Astrocyte (in vitro differentiated cells and primary cell): ENCODE measurements at places on chromosomes 12 and 14. TPM values are rescaled to one million over a fixed set of nuclear protein-coding genes. Genes with fewer than 3 reads are reported as not detected.

The NYNRIN gene
- total RNA-seq = 25.4 and 32.0 TPM in 2 replicates

The LRRIQ1 gene
- total RNA-seq = 1.5 and 1.9 TPM in 2 replicates

The AQP2 gene
- total RNA-seq = not detected in 2 replicates

The WNT1 gene
- total RNA-seq = not detected in 2 replicates

The PLCZ1 gene
- not detected in 2 replicates for total RNA-seq

The TMCC3 gene
- total RNA-seq = 2.8 and 3.5 TPM in 2 replicates

The GDF11 gene
- total RNA-seq = 25.3 and 28.9 TPM in 2 replicates

The TAS2R7 gene
- not detected in 2 replicates for total RNA-seq

The COL2A1 gene
- 11.2 and 20.3 TPM in 2 replicates for total RNA-seq

The OSGEP gene
- total RNA-seq = 18.3 and 23.0 TPM in 2 replicates

GRCh38 chr12:108538616-108539195 is 22.3 kb downstream of the SART3 start:
- DNase-seq = no peak

DNA sequence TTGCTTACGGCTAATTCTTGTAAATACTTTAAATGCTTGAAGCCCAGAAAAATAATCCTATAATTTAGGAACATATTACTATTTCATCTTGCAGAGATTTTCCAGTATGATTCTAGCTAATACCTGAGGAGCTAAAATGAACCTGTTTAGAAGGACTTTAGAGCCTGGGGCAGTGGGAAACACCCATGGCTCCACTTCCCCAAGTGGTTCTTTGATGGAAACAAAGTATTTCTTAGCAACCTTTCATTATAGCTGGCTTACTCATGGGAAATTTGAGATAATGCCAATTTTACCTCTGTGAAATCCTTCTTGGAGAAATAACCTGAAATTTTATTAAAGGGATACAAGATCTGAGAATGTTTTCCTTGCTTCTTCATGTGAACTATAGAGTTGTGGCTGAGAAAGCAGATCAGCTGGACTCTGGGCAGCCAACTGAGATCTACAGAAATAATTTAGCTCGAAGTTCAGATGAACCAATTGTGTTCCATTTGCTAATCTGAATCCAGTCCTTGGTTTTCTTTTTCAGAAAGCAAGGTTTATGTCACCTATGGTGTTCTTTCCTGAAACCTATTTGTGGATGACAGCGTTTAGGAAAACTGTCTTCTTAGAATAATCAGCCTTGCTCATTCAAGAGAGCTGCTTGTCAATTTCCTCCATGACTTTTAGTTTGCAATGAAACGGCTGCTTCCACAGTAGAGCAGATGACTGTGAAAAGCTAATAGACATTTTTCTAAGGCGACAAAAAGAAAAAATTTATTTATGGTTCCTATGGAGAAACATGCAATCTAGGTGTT is 141.8 kb upstream of the CPM start:
- no peak for DNase-seq

- DNase-seq = no peak
Measured at GRCh38 chr12:105704787-105705186, 374.3 kb downstream of the C12orf75 start.

DNA sequence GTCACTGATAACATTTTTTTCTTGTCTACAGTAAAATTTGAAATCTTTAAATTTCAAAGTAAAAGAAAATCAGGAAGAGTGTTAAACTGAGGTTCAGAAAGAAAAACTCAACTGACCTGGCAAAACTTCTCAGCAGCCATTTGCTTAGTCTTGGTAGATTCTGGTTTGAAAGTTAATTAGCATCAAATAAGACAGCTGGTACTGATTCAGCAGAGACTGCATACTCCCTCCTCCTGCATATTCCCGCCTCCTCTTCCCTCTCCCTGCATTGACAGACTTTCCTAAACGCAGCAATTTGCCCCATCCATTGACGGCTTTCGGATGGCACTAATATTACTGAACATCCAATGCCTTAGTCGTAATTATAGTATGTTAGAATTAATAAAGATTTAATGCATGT is 520.8 kb downstream of the FLRT2 start:
- DNase-seq = no peak

DNA sequence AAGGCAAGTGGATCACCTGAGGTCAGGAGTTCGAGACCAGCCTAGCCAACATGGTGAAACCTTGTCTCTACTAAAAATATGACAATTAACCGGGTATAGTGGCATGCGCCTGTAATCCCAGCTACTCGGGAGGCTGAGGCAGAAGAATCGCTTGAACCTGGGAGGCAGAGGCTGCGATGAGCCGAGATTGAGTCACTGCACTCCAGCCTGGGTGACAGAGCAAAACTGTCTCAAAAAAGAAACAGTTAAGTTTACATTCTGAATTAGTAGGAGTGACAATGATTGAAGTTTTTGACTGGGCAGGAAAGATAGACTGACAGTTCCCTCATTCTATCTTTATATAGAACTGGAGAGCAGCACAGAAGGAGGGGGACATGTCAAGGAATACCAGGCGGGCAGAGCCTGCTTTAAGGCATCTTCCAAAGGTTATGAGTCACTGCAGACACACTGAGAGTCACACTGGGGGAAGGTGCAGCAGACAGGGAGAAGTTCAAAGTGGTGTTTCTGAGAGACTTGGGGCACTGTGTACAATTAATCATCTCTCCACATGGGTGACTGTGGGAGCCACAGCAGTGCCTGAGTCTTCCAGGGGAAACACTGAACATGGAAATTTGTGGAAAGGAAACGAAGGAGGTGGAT is 42.8 kb upstream of the RNASE3 start:
- peak; percentile 10 for DNase-seq

GRCh38 chr12:66453844-66454243 is 151.6 kb downstream of the HELB start:
- DNase-seq = no peak

GRCh38 chr12:131372171-131372475 is 338.8 kb upstream of the SFSWAP start:
- no peak for DNase-seq

- no peak for DNase-seq
Measured at GRCh38 chr12:108345716-108346633, 6.9 kb upstream of the CMKLR1 start.

- no peak for DNase-seq
Measured at GRCh38 chr14:85037411-85037810, 492.5 kb upstream of the FLRT2 start.

DNA sequence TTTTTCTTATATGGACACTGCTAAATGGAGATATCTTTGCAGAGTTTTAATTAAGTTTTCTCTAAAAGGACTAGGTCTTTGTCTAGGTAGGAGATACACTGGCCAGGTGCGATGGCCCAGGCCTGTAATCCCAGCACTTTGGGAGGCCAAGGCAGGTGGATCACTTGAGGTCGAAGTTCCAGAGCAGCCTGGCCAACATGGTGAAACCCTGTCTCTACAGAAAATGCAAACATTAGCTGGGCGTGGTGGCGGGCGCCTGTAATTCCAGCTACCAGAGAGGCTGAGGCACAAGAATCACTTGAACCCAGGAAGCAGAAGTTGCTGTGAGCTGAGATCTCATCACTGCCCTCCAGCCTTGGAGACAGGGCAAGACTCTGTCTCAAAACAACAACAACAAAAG is 17.1 kb upstream of the CERS5 start:
- DNase-seq = no peak

GRCh38 chr14:63438065-63438757 is 105.0 kb downstream of the PPP2R5E start:
- peak; percentile 96 for DNase-seq

DNA sequence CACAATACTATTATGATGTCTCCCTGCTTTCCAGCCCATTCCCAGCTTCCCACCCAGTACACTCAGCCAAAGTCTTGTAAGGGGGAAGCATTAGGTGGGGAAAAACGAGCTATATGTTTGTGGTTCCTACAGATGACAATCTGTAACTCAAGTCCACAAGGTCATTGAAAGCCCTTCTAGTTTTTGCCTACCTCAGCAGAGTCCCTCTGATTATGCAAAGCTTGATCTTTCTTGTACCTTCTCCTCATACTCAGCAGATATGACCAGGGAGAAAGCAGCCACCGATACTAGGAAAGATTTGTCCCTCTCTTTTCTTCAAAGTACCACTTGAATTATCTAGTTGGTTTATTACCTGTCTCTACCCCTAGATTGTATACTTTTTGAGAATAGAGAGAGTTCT is 10.6 kb downstream of the CMAS start:
- no peak for DNase-seq

GRCh38 chr14:55336162-55336561 is 64.9 kb downstream of the FBXO34 start:
- no peak for DNase-seq

GRCh38 chr14:23358042-23358441 is 5.4 kb upstream of the SLC22A17 start:
- no peak for DNase-seq
